HTR-8/SVneo (cell line): ENCODE measurements at places on chromosomes 11 and 22.
A peak's percentile ranks its signal among the peaks of the same experiment; 100 is the strongest.

GRCh38 chr11:105829084-105829483, 193.0 kb downstream of the MSANTD4 start:
- no peak for DNase-seq

DNA sequence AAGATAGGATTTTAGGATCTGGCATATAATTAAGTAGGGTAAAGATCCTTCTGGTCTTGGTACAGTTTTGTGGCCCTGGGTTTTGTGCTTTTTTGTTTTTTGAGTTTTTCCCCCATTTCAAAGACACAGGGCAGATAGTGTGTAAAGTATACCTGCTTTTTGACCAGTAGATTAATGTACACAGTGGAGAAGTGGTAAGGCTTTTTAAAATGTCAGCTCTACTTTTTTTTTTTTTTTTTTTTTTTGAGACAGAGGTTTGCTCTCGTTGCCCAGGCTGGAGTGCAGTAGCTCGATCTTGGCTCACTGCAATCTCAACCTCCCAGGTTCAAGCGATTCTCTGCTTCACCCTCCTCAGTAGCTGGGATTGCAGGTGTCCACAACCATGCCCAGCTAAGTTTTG, 4.0 kb downstream of the EP300 start:
- DNase-seq, result no peak

GRCh38 chr22:25760294-25760693, 18.3 kb downstream of the MYO18B start:
- no peak for DNase-seq

DNA sequence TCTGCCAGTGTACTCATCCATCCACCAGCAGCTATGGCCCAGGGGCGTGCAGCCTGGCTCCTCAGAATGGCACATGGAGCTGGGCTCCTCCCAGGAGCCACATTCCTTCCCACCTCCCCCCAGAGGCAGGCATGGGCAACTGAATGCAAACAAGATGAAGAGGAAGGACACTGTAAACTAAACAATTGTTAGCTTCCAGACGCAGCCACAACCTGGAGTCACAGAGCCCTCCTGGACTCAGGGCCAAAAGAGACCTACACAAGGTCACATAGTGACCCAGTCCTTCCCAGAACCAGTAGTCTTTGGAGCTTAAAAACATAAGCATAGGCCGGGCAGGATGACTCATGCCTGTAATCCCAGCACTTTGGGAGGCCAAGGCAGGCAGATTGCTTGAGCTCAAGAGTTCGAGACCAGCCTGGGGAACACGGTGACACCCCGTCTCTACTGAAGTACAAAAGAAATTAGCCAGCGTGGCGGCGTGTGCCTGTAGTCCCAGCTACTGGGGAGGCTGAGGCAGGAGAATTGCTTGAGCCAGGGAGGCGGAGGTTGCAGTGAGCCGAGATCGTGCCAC, 30.7 kb upstream of the CLDN5 start:
- peak; percentile 69 for DNase-seq

DNA sequence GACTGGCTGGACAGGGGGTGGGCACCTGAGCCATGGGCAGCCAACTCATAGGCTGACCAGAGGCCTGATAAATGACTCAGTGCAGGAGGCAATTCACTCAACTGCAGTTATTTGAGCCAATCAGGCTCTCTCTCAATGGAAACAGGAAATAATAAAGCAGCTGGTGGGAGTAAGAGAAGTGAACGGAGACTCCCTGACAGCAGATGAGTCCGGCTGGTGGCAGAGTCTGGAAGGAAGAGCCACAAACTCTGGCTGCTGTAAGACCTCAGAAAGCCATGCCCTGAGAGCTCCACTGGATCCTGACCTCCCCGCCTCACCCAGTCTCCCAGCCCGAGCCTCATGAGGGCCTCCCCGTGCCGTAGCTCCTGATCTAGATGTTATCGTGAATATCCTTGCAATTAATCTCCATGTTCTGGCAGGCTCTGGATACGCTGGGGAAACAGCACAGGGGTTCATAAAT, 69.8 kb downstream of the TRIM29 start:
- peak; percentile 70 for DNase-seq

DNA sequence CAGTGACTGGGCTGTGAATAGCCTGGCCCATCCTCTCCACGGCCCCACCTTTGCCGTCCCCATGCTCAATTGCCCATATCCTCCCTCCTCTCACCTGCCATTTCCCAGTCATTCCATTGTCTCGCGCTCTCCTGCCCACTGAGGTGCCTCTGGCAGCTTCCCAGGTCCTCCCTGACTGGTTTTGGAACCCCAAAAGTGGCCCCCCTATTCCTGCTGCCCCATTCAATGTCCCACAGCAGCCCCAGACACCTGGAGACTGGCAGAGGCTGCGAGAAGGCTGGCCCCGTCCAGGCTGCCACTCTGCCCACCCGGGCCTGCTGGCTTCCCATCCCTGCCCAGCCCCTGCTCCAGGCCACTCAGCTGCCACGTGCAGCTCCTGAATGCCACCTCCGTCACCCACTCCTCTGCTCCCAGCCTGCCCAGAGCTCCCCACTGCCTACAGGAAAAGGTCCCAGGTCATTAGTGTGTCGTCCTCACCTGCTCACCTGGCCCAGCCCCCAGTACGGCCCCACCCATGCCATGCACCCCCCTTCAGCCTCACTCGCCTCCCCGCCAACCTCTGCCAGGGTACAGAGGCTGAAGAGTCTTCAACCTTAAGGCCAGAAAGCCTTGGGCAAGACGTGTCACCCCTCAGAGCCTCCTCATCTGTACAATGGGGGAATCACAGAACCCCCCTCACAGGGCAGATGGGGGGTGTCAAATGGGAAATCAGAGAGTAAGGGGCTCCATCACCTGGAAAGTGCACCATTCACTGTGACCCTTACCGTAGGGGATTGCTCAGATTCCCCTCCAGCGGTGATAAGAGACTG, 37.5 kb downstream of the KCNJ4 start:
- no peak for DNase-seq

GRCh38 chr22:23685205-23685784, 5.5 kb upstream of the RGL4 start:
- DNase-seq, result no peak

DNA sequence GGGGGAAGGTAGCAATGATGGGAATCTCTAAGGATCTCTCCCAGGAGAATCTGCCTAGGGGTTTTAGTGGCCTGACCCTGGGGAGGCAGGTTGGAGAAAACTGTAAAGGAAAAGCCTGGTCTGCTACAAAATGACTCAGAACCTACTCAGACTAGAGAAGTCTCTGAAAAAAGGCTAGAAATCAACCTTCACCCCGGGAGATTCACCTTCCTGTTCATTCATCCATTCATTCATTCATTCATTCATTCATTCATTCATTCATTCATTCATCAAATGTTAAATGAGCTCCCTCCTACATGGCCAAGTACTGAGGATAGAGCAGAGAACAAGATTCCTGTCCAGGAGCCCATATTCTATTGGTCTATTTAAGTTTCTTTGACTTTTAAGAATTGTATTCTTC, 8.9 kb upstream of the ANKK1 start:
- no peak for DNase-seq

- DNase-seq, result no peak
Observed at GRCh38 chr11:23674866-23675265, 814.6 kb upstream of the CCDC179 start.

DNA sequence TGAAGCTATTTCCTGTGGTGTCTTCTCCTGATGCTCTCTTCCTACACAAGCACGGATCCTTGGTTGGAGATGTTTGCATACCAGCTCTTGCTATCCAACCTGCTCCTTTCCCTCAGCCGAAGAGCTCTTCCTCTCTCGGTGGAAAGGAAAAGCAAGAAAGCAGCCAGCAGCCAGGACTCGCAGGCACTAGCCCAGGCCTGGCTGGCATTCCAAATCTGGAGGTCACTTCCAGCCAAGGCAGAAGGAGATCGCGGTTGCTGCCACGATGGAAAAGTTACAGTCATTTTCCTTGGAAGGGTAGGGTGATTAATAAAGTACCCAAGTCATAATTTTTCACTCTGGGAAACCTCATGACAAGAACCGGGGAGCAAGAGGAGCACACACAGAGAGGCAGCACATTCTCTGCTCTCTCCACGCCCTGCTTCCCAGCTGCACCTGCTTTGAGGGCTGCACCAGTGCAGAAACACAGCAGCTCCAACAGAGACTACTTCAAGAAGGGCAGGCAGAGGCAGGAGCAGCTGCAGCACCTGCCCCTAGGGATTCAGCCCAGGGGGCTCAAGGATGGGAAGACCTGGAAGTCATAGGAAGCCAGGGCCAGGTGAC, 399.3 kb downstream of the CADM1 start:
- DNase-seq, result no peak

- DNase-seq, result no peak
Observed at GRCh38 chr22:33803371-33804282, 116.6 kb downstream of the LARGE1 start.

DNA sequence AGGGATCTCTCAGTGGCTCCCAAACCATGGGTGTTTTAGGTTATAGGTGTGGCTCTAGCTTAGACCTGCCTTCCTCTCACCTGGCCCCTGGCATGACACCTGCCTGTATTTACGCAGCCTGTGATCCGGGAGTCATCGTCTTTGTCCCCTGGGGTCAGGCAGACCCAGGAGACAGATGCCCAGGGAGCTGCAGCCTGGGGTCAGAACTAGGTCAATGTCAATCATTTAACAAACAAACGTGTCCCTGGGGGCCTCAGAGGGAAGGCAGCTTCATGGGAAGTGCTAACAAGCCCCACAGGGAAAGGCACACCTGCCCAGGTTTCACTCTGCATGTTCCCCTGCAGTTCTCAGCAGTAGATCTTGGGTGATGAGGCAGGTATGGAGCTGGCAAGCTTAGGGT, 12.0 kb downstream of the BACE1-AS start:
- DNase-seq, result no peak

DNA sequence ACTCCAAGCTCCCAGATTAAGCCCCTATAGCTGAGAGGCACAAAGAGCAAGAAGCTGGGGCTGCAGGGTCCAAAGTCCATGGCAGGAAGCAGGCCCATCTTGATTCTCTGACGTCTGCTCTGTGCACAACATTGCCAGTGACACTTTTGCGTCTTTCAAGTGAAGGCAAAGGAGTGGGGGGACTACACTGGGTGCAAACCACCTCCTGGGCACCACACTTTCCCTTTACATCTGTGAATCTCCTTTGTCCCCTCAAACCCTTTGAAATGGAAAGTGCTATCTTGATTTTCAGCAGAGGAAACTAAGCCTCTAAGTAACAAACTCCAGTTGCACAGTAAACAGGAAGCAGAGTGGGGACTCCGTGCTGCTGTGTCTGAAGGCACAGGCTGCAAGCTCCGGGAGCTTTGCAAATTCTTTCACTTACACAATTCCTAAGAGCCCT, 428.0 kb downstream of the LARGE1 start:
- no peak for DNase-seq

DNA sequence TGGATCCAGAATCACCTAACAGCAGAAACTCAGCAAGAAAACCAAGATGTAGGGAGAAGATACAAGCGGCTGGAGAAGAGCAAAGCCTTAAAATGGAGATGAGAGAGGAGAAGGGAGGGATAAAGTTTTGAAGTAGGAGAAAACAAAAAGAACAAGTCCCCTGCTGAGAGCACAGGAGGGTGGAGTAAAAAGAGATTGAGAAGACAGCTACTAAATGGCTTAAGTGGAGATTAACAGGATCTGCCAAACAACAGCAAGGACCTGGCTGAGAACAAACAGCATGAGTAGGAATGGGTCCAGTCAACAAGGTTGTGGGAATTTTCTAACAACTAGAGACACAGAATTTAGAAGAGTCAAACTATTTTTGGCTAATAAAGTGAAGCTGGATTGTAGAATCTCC, 18.1 kb downstream of the BTG4 start:
- DNase-seq, result no peak

DNA sequence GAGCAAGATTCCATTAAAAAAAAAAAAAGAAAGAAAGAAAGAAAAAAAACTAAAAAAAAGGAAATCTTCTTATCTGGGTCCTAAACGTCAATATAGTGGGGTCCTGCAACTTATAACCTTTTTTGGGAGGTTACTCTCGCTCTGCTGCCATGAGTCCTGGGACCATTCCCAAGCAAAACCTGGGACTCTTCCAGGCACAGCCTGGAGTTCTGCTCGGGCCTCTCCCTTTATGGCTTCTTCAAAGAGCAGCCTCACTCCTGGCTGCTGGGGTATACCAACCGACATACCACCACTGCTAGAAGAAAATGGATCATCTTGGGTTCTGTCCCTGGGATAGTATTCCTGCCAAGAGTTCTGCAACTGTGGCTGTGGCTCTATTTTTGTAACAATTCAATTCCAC, 14.1 kb upstream of the CKAP5 start:
- no peak for DNase-seq

DNA sequence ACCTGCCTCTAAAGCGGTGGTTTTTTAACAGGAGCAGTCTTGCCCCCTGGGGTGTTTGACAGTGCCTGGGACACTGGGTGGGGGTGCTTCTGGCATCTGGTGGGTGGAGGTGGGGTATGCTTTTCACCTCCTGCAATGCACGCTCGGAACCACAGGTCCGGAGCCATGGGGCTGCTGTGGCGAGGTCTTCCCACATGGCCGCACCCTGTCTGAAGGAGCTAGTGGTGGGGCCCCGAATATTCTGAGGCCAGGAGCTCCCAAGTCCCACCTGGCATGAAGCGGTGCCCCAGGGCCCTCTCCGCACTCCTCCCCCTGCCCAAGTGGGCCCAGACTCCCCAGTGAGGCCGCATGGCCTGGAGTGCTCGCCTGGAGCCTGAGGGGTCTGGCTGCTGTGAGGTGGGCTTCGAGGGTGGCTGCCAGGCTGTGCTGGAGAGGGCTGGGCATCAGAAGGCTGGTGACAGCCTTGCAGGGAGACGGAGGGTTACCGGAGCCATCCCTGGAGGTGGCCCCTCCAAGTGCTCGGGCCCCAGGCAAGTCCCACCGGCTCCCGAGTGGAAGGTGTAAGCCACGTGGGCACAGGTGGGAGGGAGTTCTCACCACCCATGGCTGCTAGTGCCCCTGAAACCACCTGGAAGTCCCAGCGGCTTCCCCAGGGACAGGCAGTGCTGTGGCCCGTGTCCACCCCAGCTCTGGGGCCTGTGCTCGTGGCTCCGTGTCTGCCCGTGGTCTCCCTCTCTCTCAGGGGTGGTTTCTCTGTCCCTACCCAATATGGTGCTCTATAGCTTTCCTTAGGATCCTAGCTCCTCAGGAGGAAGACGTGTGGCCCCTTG, 15.1 kb downstream of the TBX1 start:
- DNase-seq, result no peak

DNA sequence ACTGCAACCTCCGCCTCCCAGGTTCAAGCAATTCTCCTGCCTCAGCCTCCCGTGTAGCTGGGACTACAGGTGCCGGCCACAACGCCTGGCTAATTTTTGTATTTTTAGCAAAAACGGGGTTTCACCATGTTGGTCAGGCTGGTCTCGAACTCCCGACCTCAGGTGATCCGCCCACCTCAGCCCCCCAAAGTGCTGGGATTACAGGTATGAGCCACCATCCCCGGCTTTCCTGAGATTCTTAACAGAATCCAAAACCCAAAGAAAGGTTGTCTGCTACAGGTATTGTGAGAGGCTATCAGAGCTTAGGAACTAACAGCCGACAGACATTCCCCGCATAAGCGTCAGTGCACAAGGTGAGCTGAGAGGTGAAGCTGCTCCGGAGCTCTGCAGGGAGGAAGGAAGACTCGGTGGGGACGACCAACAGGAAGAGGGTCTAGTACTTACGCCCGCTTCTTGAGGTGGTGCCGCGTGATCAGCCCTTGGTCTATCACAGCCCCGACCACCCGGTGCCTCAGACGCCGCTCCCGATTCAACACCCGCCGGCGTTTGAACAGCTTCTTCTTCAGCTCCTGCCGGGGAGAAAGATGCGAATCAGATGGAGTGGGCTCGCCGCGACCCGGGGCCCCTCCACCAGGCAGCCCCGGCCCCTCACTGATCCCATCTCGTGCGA, 470 bp downstream of the C11orf98 start:
- peak; percentile 56 for DNase-seq
